Central memory CD8-positive, alpha-beta T cell (primary cell): ENCODE measurements at places on chromosomes 7 and 10.

GRCh38 chr7:45182856-45183710 is 25.5 kb downstream of the RAMP3 start:
- no peak for DNase-seq

DNA sequence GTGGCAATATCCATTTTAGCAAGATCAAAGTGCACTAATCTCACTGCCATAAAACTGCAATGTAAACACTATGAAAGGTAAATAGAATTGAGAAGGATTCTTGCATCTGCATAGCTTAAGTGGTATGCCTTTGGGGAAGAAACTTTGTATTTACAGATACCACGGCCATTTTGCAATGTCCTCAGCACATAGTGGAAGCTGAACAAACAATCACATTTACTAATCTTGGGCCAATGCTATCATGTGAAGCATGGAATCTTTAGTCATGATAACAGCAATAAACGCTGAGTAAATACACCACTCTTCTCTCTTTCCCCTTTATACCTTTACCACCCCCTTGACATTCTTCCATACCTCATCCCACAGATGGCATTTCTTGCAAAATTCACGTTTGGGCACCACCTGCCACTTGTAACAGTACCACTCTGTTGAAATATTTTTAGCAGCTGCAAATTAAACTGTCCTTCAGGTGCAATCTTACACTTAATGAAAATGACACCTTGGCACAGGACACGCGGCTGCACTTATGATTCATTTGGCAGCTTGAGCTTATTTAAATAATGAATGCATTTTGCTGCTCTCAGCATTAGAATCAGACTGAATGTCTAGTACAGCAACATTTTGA is 171.8 kb downstream of the SEMA3A start:
- no peak for DNase-seq

DNA sequence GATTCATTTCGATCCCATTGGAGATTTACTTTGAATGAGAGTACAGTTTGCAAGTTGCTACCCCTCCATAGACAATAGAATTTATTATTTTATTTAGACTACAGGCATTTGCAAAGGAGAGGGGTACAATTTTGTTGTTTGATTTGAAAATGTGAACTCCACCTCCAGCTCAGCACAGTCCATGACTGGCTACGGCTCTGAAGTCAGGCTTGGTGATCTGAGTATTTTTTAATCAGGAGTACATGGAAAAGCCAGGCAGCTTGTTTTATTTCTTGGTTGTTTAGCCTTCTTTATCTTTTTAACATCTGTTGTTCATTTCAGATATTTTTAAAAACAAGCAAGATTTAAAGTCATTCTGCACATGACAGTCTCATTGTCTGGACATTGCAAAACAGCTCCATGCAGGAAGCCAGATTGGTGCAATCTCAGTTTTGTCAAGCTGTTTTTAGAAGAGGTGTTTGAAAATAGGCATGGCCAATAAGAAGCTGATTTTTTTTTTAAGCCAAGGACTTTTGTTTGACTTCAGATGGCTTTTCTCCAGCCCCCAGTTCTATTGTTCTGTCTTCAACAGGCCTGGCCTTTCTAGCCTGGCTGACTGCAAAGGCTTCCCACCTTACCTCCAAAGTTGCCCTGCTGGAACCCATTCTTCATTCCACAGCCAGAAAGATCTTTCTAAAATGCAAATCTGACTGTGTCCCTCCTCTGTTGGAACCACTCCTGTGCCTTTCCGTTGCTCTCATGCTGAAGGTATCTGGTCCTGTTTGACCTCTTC is 12.2 kb downstream of the PLXDC2 start:
- DNase-seq: no peak

GRCh38 chr7:158973440-158973839 is 117.1 kb downstream of the DYNC2I1 start:
- DNase-seq: no peak

DNA sequence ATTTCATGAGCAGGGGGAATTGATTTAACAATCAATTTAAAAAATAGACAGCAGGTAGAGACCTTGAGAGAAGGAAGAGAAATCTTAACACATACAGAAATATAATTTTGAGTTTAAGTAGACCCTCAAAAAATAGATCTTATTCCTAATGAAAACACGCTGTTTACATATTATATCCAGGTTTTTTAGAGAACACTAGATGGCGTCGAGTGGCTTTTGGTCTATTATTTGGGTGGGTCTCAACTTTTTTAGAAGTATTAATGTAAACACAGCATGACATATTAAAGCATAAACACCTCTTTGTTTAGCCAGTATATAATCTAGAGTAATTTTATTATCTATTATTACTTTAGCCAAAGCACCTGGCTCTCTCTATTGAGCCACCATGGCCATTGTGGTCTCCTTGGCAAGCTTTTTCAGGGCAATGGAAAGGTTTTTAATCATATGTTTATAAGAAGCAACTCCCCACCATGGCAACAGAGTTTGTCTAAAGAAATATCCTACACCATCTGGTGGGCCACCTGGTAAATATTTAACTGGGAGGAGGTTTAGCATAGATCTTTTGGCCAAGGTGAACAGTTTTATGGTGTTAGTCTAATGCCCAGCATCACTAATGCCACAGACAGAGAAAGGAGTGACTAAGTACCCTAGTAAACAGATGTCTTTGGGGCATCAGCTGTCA is 59.7 kb upstream of the PRSS1 start:
- DNase-seq: no peak

GRCh38 chr7:83347945-83348444 is 185.3 kb upstream of the PCLO start:
- DNase-seq: no peak

GRCh38 chr10:125778556-125778955 is 2.9 kb upstream of the MMP21 start:
- no peak for DNase-seq

DNA sequence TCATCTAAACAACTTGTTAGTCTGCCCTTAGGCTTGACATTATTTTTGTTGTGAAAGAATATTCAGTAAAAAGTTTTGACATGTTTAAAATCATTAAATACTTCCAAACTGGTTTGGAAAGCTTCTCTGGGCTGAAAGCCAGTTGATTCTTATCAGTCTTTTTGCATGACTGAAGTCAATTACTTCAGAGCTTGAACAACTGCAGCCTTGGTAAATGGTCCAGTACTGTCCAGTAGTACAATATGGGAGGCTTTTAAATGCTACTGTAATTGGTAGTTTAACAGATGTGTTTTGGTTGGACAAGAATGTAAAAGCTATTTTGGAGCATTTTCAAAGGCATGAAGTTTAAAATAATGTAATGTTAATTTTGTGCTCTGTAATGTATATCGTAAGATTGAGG is 103.4 kb downstream of the SDK1 start:
- DNase-seq: no peak

DNA sequence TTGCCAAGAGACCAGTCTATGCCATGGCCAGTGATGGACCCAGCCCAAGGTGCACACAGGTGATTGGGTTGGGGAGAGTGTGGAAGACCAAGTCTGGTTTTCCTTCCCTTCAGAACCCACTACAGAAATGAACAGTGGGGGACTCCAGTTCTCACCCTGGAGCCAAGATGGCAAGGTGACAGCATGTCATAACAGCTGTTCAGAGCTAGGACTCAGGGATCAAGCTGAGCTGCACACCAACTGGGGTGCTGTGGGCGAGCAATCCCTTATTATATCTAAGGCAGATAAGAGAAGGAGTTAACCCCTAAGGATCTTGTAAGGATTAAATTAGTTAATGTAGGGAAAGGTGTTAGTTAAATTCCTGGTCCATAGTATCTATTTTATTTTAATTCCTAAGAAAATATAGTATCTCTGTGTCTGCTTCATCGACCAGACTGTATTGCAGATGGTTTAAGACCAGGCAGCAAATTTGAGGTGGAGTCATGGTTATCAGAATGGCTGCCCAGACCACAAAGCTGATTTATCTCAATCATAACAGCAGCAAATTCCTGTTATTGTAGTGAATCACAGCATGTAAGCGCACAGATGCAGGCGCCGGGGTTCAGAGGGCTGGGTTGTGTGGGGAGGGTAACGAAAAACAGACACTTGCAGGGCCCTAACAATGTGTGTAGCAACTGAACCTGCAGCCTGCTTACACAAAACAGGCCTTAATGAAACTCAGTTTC is 208.7 kb upstream of the ZNF32 start:
- no peak for DNase-seq

- no peak for DNase-seq
Observed at GRCh38 chr7:24406053-24406788, 122.2 kb downstream of the NPY start.

- no peak for DNase-seq
Observed at GRCh38 chr7:39709768-39710311, 86.5 kb downstream of the RALA start.

- DNase-seq: no peak
Observed at GRCh38 chr7:119392-120163, 72.8 kb upstream of the FAM20C start.

DNA sequence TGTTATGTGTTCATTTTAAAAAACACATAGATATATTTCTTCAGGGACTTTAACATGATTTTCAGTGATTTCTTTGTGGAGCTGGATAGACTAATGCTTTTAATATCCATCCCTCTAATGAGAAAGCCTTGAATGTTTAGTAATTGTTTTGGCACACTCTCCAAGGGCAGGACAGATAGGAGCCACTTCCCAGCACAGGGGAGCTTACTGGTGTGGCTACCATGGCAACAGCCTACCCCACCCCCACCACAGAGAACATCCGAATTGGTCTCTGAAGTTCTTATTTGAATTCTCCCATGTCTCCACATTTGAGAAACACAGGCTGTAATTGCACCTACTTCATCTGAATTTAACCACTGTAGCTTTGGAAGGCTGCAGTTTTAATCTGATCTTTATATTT is 87.7 kb downstream of the PRKG1 start:
- DNase-seq: no peak

- DNase-seq: no peak
Observed at GRCh38 chr10:120748519-120748918, 102.6 kb upstream of the WDR11 start.

- no peak for DNase-seq
Observed at GRCh38 chr7:2170576-2171521, 61.9 kb downstream of the MAD1L1 start.

- no peak for DNase-seq
Observed at GRCh38 chr7:27187475-27188385, 2.7 kb upstream of the HOXA11 start.

DNA sequence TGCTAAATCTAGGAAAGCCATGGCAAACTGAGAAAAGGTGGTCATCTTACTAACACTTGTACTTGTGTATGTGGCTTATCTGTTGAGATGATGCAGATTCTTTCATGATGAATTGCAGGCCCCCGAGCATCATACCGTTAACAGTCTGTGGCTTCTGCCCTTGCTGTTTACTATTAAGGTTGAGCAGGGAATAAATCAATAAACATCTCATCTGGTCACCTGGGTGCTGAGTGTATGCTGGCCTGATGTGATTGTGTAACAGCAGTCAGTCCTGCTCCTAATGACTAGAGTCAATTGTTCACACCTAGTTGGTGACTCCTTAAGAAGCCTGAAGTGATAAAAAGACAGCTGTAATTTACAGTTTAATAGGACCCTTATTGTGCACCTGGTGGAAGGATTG is 8.3 kb upstream of the GNAT3 start:
- DNase-seq: no peak

GRCh38 chr10:18949391-18949790 is 99.2 kb upstream of the MALRD1 start:
- no peak for DNase-seq

DNA sequence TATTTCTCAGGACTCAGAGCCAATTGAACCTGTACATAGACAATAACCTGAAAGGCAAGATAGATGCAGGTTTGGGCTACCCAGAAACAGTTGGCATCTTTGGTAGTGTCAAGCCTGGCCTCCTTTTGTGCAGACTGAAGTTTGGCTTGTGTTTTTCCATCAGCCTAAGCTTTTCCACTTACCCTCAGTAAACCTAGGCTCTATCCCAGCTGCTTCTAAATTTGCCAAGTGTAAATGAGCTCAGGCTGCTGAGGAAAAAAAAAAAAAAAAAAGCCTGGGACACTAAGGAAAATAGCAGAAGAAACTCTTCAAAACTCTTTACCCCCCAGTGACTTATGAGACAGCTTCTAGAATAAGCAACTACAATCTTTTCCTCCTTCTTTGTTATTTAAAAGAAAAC is 316.3 kb upstream of the SORCS1 start:
- DNase-seq: no peak

DNA sequence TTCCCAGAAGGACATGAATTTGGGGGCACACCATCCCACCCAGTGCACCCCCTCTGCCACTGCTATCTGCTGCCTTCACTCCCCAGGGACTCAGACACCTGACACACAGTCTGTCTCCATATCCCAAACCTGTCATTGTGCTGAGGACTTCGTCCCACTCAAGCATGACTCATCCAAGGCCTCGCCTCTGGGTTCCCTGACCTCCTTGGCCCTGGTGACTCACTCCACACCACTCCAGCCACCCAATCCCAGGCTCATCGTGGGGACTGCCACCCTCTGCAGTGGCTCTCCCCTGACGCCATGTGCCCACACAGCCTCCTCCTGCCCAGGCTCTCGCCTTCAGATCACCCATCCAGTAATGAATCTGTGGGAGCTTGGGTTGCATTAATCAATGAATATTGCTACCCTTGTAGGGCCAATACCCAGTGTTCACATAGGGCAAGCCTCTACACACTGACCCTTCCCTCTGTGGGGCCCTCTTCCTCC is 6.6 kb upstream of the INSIG1 start:
- DNase-seq: no peak

DNA sequence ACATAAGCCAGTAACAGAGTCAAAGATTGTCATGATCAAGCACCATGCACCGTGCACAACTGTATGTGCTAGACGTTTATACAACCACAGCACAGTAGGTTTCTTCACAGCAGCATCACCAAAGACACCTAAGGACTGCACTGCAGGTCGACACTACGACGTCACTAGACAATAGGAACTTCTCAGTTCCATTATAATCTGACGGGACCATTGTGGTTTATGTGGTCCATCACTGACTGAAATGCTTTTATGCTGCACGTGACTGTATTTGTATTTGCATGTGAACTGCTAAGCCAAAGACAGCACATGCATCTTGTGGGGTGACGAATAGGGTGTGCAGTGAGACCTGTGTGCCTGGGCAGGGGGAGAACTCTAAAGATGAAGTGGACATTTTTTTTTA is 164.9 kb downstream of the PARD3 start:
- no peak for DNase-seq

GRCh38 chr7:52961084-52961483 is 74.3 kb upstream of the POM121L12 start:
- DNase-seq: no peak

- no peak for DNase-seq
Observed at GRCh38 chr7:104142147-104142546, 65.7 kb downstream of the ORC5 start.

- DNase-seq: no peak
Observed at GRCh38 chr7:36513393-36513792, 123.7 kb downstream of the ANLN start.

DNA sequence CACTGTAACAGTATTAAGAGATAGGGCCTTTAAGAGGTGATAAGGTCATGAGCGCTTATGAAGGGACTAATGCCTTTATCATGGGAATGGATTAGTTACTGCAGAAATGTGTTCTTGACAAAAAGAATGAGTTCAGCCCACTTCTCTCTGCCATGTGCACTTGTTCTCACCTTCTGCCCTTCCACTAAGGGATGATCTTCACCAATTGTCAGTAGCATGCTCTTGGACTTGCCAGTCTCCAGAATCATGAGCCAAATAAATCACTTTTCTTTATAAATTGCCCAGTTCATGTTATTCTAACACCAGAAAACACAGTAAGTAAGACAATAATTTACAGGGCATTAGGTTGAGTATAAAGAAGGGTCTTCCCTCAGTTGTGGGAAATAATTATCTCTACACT is 189.1 kb downstream of the CRPPA start:
- DNase-seq: no peak
